ENCODE measurements at places on chromosomes 12 and 14. TPM values are rescaled to one million over a fixed set of nuclear protein-coding genes. Genes with fewer than 3 reads are reported as not detected.

The RNASE8 gene
- not detected for total RNA-seq

The DHRS7 gene
- 266 TPM for total RNA-seq

GRCh38 chr12:68121143-68121542, 38.4 kb downstream of the IFNG start:
- no peak overlapping the region for H3K4me3 ChIP-seq
- no peak for DNase-seq
- no peaks in the 10 kb centered on the region for H3K4me1 ChIP-seq
- H3K27me3 ChIP-seq = peaks cover 17% of the 10 kb centered on the region
- no peaks in the 10 kb centered on the region for H3K36me3 ChIP-seq

GRCh38 chr12:79706156-79706555, 15.4 kb upstream of the PAWR start:
- H3K4me3 ChIP-seq = no peak overlapping the region
- H3K36me3 ChIP-seq = no peaks in the 10 kb centered on the region
- peak overlapping the region; percentile 19 for H3K27ac ChIP-seq
- H3K27me3 ChIP-seq = no peaks in the 10 kb centered on the region
- H3K4me1 ChIP-seq = peaks cover 17% of the 10 kb centered on the region
- peak; percentile 83 for DNase-seq

The BEGAIN gene
- total RNA-seq = 3.8 TPM

GRCh38 chr12:74349925-74350324, 187.7 kb upstream of the ATXN7L3B start:
- H3K4me3 ChIP-seq = no peak overlapping the region
- no peak for DNase-seq
- H3K27ac ChIP-seq = 0 out of 2 replicates have a peak overlapping the region, but pooled peaks have one; percentile 13
- no peaks in the 10 kb centered on the region for H3K27me3 ChIP-seq
- H3K36me3 ChIP-seq = no peaks in the 10 kb centered on the region

DNA sequence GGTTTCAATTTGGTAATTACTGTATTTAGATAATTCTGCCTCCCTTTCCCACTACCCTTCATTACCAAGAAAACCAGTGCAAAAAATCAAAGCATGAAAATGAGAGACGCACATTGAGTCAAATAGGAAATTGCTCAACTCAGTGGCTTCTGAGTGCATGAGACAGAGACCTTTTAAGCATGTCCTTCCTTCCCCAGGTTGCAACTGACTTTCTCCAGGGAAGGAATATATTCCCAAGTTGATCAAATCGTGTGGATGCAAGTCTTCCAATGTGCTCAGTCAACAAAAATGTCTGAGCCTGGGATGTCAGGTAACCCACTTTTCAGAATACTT, 12.9 kb downstream of the BMP4 start:
- no peaks in the 10 kb centered on the region for H3K36me3 ChIP-seq
- peak overlapping the region; percentile 38 for H3K27ac ChIP-seq
- peaks cover 20% of the 10 kb centered on the region for H3K4me1 ChIP-seq
- H3K27me3 ChIP-seq = no peaks in the 10 kb centered on the region
- DNase-seq = no peak

The AQP5 gene
- total RNA-seq = not detected

- peak overlapping the region; percentile 64 for H3K4me3 ChIP-seq
- no peaks in the 10 kb centered on the region for H3K27me3 ChIP-seq
- no peak overlapping the region for H3K27ac ChIP-seq
- H3K36me3 ChIP-seq = no peaks in the 10 kb centered on the region
- peaks cover 17% of the 10 kb centered on the region for H3K4me1 ChIP-seq
Observed at GRCh38 chr12:89020121-89020480, 332.2 kb downstream of the DUSP6 start.

- H3K36me3 ChIP-seq = no peaks in the 10 kb centered on the region
- peak within 1 kb of the TSS; percentile 97 for H3K4me3 ChIP-seq
- H3K4me1 ChIP-seq = peaks cover 57% of the 10 kb centered on the region
- no peaks in the 10 kb centered on the region for H3K27me3 ChIP-seq
- DNase-seq = peak; percentile 92
- no peak within 1 kb of the TSS for H3K27ac ChIP-seq
Observed at GRCh38 chr14:104977681-104978653, at the start of gene AHNAK2. AHNAK2 (minus strand) TSS chr14:104978374; CDS start chr14:104978237, 137 bp downstream.

GRCh38 chr12:109542876-109543275, 30.4 kb downstream of the MMAB start:
- H3K4me3 ChIP-seq = no peak overlapping the region
- no peaks in the 10 kb centered on the region for H3K27me3 ChIP-seq
- H3K27ac ChIP-seq = no peak overlapping the region

DNA sequence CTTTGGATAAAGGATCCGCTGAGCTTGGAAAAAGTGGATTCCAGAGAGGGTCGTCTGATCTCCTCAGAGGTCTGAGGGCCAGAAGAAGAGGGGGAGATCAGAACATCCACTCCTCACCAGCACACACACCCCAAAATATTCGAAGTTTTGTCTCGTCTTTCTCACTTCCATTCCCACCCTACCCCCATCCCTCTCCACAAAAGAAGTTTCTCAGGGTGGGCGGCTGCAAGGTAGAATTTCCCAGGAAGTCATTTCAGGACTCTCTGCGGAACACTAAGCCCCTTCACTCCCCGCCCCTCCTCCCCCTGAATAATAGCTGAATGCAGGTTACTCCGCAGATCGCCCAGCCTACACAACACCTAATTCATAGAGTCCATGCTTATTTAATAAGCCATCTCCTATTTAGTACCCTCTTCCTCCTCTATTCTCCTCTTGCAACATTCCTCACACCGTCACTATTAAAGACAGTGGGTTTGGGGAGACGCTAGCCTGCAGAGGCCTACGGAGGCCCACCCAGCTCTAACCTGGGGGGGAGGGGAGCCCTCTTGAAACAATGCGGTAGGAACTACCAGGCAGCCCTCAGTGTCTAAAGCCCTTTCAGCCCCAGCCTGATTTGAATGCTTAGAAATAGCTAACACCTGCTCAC, 649 bp upstream of the SALL2 start:
- no peak overlapping the region for H3K27ac ChIP-seq
- H3K36me3 ChIP-seq = no peaks in the 10 kb centered on the region
- DNase-seq = no peak
- H3K4me1 ChIP-seq = peaks cover 20% of the 10 kb centered on the region

DNA sequence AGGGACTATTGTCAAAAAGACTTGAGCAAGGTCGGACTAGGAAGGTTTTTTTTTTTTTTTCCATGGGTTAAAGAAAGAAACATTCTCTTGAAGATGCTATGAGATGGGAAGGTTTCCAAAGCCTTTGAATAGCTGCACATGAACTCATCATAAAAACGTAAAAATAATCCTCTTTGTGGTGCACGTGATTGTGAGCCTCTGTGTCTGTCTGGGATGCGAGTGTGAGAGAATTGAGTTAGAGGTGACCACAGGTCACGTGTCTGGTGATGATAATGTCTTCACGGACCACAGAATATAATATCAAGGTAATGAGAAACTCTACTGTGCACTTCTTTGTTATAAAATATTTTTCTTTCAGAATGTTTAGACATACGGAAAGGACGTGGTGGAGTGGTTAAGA, 24.3 kb upstream of the ADGRD1 start:
- no peaks in the 10 kb centered on the region for H3K4me1 ChIP-seq
- no peak for DNase-seq
- H3K27ac ChIP-seq = no peak overlapping the region
- no peaks in the 10 kb centered on the region for H3K36me3 ChIP-seq
- peaks cover 95% of the 10 kb centered on the region for H3K27me3 ChIP-seq
- H3K4me3 ChIP-seq = no peak overlapping the region

DNA sequence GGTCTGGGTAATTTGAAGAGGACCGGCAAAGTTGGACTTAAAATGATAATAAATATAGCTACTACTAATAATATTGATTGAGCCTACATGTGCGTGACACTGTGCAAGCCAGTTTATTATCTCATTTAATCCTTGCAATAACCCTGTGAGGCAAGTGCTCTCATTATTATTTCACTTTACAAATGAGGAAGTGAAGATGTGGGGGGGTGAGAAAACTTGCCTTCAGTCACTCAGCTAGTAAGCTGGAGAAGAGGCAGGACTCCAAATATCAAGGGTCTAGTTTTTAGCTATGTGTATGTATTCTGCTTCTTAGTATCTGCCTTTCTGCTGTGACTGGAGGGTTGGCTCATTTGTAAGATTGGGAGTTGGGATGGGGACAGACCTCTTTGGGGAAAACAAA, 39.2 kb downstream of the NPAS3 start:
- no peaks in the 10 kb centered on the region for H3K36me3 ChIP-seq
- no peak overlapping the region for H3K4me3 ChIP-seq
- no peak for DNase-seq
- H3K27ac ChIP-seq = no peak overlapping the region

The RTN1 gene
- total RNA-seq = not detected

DNA sequence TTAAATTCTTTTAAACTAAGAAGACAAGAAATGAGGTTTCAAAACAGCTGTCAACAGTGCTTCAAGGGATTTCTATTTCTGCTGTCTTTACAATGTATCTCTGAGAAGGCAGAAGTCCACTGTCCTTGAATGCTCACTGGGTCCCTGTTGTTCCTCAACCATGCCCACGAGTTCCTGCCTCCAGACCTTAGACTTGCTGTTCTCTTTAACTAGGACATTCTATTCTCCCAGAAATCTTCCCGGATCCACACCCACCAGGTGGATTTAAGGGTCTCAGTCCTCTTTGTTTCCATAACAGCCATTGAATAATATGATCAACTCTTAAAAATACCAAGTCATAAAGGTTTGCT, 6.7 kb upstream of the SLC41A2 start:
- H3K36me3 ChIP-seq = no peaks in the 10 kb centered on the region
- no peak for DNase-seq
- H3K27me3 ChIP-seq = no peaks in the 10 kb centered on the region
- peaks cover 3% of the 10 kb centered on the region for H3K4me1 ChIP-seq
- no peak overlapping the region for H3K27ac ChIP-seq

- H3K4me3 ChIP-seq = no peak overlapping the region
- no peaks in the 10 kb centered on the region for H3K36me3 ChIP-seq
- no peak overlapping the region for H3K27ac ChIP-seq
- H3K27me3 ChIP-seq = peaks cover 42% of the 10 kb centered on the region
Observed at GRCh38 chr12:127685491-127685890, 581.5 kb upstream of the TMEM132C start.

The SMCO3 gene
- total RNA-seq = not detected

- H3K4me3 ChIP-seq = no peak overlapping the region
- no peak overlapping the region for H3K27ac ChIP-seq
- H3K36me3 ChIP-seq = no peaks in the 10 kb centered on the region
- no peaks in the 10 kb centered on the region for H3K4me1 ChIP-seq
Observed at GRCh38 chr12:55899082-55899481, 28.6 kb downstream of the PYM1 start.

The PLEKHD1 gene
- total RNA-seq = 0.15 TPM

GRCh38 chr12:75481774-75482173, 1.2 kb downstream of the GLIPR1 start:
- H3K4me3 ChIP-seq = peak overlapping the region; percentile 67
- H3K36me3 ChIP-seq = no peaks in the 10 kb centered on the region

DNA sequence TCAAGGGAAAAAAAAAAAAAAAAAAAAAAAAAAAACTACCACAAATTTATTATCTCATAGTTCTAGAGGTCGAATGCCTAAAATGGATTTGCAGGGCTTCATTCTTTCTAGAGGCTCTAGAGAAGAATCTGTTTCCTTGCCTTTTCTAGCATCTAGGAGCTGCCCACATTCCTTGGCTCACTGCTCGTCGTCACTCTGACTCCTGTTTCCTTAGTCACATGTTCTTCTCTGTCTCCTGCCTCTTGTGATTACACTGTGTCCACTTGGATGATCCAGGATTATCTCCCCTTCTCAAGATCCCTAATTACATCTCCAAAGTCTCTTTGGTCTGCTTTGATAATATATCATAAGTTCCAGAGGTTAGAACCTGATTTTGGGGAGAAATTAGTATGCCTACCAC, 88.7 kb downstream of the HECTD1 start:
- no peak overlapping the region for H3K27ac ChIP-seq
- peaks cover 64% of the 10 kb centered on the region for H3K36me3 ChIP-seq
- DNase-seq = no peak
- H3K4me1 ChIP-seq = no peaks in the 10 kb centered on the region
- H3K4me3 ChIP-seq = no peak overlapping the region
- H3K27me3 ChIP-seq = no peaks in the 10 kb centered on the region

GRCh38 chr14:41636492-41637392, 30.1 kb downstream of the LRFN5 start:
- peaks cover 9% of the 10 kb centered on the region for H3K4me1 ChIP-seq
- H3K36me3 ChIP-seq = no peaks in the 10 kb centered on the region
- H3K4me3 ChIP-seq = no peak overlapping the region
- H3K27me3 ChIP-seq = no peaks in the 10 kb centered on the region

The C14orf132 gene
- 0.06 TPM for total RNA-seq

The LALBA gene
- total RNA-seq = not detected

DNA sequence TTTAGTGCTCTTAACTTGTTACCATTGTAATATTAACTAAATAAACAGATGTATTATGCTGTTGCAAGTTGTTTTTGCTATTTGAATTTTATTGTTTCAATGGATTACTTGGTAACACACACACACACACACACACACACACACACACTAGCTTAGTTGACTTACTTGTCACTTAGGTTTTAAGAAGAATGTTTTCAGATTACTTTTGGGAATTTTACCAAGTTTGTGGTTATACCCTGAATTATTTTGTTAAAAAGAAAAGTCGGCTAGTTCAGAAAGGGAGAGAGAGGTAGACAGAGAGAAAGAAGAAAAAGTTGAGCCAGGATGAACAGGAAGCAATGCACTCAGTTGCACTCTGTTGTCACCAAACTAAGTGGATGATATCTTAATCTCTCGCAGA, 5.3 kb downstream of the SSTR1 start:
- H3K27me3 ChIP-seq = peaks cover 31% of the 10 kb centered on the region
- H3K36me3 ChIP-seq = no peaks in the 10 kb centered on the region
- no peak for DNase-seq
- no peak overlapping the region for H3K4me3 ChIP-seq
- peaks cover 6% of the 10 kb centered on the region for H3K4me1 ChIP-seq

The LRRIQ1 gene
- 0.40 TPM for total RNA-seq

DNA sequence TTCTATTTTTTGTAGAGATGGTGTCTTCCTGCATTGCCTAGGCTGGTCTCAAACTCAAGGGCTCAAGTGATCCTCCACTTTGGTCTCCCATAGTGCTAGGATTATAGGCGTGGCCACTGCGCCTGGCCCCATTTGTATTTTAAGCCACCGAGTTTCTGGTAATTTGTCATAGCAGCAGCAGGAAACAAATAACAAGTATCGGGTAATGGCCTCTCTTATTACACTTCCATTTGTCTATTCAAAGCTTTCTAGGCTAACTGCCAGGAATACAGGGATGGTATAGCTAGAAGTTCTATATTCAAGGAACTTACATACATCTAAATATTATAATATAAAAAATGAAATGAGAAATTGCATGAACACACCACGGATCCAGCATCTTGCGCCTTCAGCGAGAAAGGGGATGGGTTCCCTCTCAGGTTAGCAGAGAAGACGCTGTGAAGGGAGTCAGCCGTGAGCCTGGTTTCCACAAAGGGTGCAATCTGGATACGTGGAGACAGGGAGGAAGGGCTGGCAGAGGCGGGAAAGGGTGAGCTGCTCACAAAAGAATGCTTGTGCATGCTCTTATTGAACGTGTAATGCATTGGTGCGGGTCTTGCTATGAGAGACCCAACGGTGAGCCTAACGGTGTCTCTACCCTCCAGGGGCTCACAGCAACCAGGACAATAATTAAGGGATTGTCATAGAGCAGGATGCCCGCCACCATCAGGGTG, 9.5 kb downstream of the BDKRB1 start:
- no peaks in the 10 kb centered on the region for H3K36me3 ChIP-seq
- DNase-seq = no peak
- H3K4me3 ChIP-seq = no peak overlapping the region
- H3K27me3 ChIP-seq = no peaks in the 10 kb centered on the region
- H3K27ac ChIP-seq = no peak overlapping the region
